ENCODE measurements at places on chromosomes 13 and 19. TPM values are rescaled to one million over a fixed set of nuclear protein-coding genes. Genes with fewer than 3 reads are reported as not detected.

The FRY gene
- total RNA-seq: 26.7 TPM

- peak; percentile 72 for DNase-seq
These were observed 843 bp downstream of the NR2F6 start for GRCh38 chr19:17244618-17245534.

DNA sequence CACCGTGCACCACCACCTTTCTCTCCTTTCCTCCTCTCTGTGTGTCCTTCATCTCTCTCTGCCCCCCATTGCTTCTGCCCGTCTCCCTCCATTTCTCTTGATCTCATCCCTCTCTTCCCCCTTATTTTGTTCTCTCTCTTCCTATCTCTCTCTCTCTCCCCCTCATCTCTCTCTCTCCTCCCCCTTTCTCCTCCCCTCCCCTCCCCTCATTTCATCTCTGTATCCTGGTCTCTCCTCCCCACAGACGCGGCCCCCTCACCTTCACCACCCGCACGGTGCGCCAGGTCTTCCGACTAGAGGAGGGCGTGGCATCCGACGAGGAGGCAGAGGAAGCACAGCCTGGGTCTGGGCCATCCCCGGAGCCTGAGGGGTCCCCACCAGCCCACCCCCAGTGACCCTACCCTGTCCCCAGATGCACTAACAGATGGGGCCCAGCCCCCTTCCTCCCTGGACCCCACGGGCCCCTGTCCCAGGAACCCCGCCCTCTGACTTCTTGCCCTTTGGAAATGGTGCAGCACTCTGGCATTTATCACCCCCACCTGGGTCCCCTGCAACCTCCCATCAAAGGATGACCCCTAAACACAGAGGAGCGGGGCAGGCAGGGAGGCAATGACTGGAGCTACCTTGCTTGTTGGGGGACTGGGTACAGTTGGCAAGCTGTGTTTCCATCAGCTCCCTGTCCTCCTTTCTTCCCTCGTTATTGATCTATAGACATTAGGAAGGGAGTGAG is 19.6 kb downstream of the KCNC3 start:
- no peak for DNase-seq

- DNase-seq: peak; percentile 74
These were observed at the start of gene PTGIR for GRCh38 chr19:46624958-46625661. Gene PTGIR, minus strand, starts transcription at chr19:46625089. Its CDS starts 864 bp downstream, at chr19:46624225.

- no peak for DNase-seq
These were observed 932.0 kb downstream of the SLITRK6 start for GRCh38 chr13:84867246-84867645.

- DNase-seq: no peak
These were observed 2.1 kb upstream of the ATP4B start for GRCh38 chr13:113660066-113660465.

- no peak for DNase-seq
These were observed 4.2 kb downstream of the EPOR start for GRCh38 chr19:11379857-11380350.

GRCh38 chr19:543910-544608 is at the start of gene GZMM:
Gene GZMM, plus strand, starts transcription at chr19:544053. Its CDS starts 19 bp downstream, at chr19:544072.
- DNase-seq: no peak

- DNase-seq: no peak
These were observed 14.7 kb downstream of the TMPRSS9 start for GRCh38 chr19:2374808-2375207.

The ADPRHL1 gene
- total RNA-seq: 1.7 TPM

The ZNF780B gene
- 22.7 TPM for total RNA-seq

DNA sequence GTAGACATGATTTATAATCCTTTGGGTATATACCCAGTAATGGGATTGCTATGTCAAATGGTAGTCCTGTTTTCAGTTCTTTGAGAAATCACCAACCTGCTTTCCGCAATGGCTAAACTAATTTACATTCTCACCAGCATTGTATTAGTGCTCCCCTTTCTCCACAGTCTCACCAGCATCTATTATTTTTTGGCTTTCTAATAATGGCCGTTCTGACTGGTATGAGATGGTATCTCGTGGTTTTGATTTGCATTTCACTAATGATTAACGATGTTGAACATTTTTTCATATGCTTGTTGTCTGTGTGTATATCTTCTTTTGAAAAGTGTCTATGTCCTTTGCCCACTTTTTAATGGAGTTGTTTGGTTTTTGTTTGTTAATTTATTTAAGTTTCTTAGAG is 165.1 kb downstream of the PDS5B start:
- no peak for DNase-seq

The SULT2B1 gene
- not detected for total RNA-seq

The LENG9 gene
- 2.7 TPM for total RNA-seq

DNA sequence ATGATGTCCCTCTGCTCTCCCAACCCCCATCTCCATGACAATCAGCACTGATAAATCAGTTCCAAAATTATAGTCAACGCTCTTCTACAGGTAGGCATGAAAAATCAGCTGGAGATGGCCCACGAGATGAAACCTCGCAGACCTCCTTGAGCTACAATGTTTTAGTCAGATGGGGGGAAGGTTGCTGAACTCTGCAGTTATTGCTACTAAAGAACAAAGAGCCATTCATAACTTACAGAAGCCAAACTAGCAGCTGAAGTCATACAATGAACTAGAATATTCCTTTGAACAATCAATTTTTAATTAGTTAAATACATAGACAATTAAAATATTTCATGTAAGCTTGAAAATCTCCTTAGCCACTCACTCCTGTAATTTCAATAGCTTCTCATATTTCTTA is 179.2 kb downstream of the NHLRC3 start:
- DNase-seq: no peak

The ZNF681 gene
- 2.0 TPM for total RNA-seq

GRCh38 chr19:14686411-14686810 is 3.4 kb upstream of the ZNF333 start:
- no peak for DNase-seq

- no peak for DNase-seq
These were observed 471.7 kb upstream of the KLHL1 start for GRCh38 chr13:70579941-70580340.

The USE1 gene
- total RNA-seq: 37.8 TPM

DNA sequence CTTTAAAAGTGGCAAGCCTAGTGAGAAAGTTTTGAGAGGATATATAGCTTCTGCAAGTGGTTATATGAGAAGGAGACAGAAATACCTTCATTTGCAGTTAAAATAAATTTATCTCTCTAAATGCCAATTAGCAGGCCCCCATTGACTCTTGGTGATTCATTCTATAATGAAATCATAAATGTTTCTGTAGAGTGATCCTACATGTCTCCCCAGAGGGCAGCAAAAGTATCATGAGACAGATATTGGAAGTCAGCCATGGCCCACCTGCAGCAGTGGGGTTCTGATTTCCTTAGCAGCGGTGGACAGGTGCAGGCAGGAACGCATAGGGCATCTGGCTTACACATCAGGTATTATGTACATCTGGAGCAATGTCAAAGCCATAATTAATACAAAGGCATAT is 385.4 kb upstream of the SLC10A2 start:
- no peak for DNase-seq

DNA sequence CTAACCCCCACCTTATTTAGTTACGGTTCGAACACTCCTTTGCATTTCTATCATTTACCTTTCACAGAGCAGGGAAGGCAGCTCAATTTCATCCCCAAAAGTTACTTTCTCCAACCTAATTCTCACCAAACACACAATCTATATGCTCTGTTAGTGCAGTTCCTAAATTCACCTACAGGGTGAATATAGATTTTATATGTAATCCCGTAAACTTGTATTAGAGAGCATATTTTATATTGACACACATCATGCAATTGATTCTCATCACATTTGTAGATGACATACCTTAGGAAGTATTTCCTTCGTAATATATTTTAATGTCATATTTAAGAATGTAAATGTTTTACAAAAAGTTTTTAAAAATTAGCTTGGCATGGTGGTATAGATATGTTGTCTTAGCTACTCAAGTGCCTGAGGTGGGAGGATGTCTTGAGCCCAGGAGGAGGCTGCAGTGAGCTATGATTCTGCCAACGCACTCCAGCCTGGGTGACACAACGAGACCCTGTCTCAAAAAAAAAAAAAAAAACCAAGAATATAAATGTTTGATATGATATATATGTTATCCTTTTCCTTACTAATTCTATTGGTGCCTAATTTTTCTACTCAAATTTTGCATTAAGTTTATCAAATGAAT is 57.3 kb upstream of the TNFRSF19 start:
- no peak for DNase-seq

DNA sequence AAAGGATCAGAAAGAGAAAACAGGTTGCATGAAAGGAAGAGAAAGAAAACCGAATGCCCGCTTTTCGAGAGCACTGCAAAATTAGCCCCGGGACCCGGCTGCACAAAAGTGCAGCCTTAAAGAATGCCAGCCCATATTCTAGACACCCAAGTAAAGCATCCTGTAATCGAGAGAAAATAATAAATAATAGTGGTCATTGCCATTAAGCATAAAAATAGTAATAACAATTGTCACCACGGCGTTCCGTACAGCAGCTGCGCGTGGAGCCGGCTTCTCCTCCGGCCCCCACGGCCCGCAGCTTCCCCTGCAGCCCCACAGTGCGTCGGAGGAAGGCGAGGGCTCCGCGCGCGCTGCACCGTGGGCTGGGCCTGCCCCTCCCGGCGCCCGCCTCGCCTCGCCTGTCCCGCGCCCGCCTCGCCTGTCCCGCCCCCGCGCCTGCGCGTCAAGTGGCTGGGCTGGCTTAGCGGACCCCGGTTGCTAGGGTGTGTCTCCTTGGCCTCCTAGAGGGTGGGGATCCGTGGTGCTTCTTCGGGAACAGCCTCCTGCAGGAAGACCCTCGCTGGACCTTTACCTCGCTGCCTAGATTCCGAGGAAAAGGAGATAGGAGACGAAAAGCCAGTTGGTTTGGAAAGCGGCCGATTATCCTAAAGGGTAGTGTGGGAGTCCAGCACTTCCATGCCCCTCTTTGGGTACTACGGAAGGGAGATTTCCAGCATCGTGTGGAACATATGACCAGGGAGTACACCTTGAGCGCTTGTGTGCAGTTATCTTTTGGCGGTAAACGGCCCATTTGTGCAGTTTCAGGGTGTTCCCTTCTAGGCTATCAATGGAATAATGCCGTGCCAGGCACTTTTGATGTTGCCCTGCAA is at the start of gene LRRC63:
LRRC63 (plus strand) TSS at position 446 of the 869 bp plus-strand sequence. CDS start 1,107 bp downstream, outside the sequence.
- DNase-seq: peak; percentile 47

GRCh38 chr19:1474011-1474764 is 4.8 kb downstream of the C19orf25 start:
- peak; percentile 14 for DNase-seq

DNA sequence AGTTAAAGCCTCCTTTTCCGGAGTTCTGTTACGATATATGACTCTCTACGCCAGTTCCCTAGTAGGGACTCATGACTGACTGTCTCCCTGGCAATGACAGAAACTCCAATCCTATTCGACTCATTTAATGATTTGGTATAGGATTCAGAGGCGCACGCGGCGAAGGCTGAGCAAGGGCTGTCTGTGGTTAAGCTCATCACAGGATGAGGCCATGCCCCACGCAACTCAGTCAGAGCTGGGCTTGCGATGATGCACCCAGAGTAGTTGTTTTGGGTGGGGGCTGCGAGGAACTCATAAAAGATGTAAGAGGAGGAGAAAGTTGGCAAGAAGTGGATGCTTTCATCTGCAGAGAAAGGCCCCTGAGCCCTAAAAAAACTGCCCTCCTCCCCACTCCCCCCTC is 468 bp upstream of the SERTM1 start:
- no peak for DNase-seq

DNA sequence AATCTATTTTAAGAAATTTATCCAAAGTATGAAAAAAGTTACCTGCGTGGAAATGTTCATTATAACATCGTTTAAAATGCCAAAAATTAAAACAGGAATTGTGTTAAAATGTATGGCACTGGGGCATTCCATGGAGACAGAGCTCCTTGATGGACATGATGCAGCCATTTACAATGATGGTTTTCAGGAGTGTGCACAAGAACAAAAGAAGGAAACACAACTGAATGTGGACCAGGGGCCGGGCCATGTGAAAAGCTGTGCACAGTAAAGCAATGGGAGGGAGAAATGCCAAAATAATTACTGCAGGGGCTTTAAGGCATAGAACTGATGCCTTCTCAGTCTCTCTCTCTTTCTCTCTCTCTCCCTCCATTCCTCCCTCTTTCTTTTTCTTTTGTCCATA is 115.0 kb downstream of the ZNF536 start:
- no peak for DNase-seq

DNA sequence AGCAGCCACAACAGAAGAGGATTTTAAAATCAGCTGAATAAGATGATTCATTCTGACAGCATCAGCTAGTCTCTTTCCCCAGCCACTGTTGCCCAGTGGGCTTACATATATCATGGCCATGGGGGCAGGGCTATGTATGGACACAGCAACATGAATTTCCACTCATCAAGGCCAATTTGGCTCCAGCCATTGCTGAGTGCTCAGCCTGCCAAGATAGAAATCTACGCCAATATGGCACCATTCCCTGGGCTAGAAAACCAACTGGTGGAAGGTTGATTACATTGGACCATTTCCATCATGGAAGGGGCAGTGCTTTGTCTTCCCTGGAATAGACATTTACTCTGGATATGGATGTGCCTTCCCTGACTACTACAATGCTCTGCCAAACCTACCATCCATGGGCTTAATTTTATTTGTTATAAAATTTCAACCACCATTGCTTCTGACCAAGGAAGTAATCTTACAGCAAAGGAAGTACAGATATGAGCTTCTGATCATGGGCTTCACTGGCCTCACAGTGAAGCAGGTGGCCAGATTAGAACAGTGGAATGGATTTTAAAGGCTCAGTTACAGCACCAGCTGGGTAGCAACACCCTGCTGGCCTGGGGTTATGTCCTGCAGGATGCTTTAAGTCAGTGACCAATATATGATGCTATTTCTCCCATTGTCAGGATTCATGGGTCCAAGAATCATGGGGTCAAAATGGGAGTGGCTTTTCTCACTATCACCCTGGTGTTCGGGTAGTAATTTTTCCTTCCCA is 9.8 kb upstream of the ALOX5AP start:
- DNase-seq: no peak

- DNase-seq: no peak
These were observed 9.5 kb upstream of the MPV17L2 start for GRCh38 chr19:18183529-18183928.

GRCh38 chr13:110677731-110678545 is 28.0 kb downstream of the CARS2 start:
- no peak for DNase-seq

DNA sequence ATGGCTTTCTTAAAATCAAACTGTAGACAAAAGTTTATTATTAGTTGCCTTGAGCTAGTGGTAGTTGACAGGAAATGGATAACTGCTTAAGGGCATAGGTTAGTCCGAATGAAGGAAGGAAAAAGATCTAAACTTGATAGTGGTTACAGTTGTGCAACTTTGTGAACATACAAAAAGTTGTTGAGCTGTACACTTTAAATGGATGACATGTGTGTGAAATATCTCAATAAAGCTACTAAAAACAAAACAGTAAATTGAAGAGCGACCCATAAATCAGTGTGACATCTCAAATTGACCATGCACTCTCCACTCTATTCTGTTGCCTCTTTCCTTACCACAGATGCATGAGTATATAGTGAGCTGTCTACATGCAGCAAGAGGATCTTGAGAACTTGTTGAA is 1757.8 kb downstream of the PCDH9 start:
- DNase-seq: no peak

- DNase-seq: no peak
These were observed 27.6 kb downstream of the ARHGEF18 start for GRCh38 chr19:7376151-7376852.
